D721Med (cell line): ENCODE measurements at places on chromosomes 2 and 18.

DNA sequence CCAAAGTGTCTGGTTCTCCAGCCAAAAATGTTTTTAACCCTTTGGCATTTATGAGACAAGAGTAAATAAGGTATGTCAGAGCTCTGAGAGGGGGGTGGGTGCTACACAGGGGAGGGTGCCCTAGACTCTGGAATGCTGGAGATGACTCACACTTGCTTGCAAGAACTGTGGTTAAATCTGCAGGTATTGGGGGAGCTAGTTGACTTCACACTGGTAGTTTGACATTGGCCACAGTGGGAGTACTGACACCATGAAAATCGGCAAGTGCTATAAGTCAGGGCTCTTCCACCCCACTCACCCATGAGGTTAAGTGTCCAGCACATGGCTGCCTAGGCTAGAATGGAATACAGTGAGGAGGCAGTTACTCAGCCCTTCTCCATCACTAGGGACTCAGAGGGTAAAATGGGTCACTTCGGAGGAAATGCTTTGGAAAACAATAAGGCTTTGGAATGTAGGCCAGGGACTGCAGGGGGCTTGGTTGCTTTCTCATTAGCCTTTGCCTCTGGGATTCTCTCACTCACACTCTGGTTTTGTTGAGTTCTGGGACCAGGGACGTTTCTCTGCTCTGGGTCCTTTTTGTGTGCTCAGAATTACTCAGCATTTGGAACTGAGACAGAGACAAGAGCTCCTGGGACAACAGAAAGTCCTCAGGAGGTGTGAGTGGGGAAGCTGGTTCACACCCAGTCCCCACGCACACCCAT is 91.6 kb downstream of the ACKR3 start:
- no peak for DNase-seq

- no peak for DNase-seq
These were observed 172 bp downstream of the PRKD3 start for GRCh38 chr2:37324536-37324785.

DNA sequence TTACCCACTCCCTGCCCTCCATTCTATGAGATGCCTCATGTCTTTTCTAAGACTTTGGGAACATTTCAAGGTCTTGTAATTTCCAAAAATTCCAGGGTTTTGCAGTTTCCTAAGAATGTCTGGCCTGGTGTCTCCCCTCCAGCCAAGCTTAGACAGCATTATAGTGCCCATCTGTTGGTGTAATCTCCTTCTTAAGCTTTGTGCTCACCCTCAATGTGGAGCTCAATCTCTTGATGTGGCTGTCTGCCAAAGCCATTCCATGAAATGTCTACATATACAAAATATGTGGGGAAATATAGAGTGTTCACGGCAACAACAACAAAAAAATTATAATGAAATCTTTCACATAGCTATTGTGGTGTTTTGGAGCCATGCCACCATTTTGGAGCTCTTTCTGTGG is 558.4 kb downstream of the PIK3C3 start:
- peak; percentile 23 for DNase-seq

- no peak for DNase-seq
These were observed 24.6 kb downstream of the GPR55 start for GRCh38 chr2:230900336-230900995.

DNA sequence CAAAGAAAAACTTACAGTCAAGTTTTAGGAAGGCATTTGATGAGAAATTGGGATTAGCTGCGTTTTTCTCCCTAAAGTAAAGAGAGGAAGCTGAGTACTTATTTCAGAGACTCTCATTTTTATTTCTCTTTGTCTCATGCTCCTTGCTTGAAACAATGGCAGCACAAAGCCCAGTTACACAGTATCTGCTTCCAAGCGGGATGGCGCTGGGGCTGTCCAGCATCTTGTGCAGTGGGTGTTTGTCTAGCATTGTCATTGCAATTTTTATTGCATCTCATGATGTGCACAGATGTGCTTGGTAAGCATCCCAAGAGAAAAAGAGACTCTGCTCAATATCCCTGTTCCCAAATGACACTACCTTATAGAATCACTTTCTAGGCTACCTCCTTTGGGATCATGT is 102.8 kb upstream of the ZNF521 start:
- no peak for DNase-seq

DNA sequence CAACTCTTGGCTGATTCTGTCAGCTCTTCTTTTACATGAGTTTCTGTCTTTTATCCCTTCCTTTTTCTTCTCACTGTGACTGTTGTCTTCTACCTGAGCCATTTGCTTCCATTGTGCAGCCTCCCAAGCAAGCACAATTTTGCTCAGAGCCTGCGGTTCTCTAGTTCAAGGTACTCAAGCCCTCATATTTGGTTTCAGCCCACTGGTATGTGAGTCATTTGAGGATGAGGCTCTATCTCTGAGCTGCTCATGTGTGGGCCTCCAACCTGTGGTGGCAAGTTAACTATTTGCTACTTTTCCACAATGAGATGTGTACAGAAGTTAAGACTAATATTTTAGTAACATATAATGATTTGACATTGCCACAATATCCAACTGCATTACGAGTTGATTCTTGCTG is 183.0 kb downstream of the PHLPP1 start:
- no peak for DNase-seq

GRCh38 chr18:63187791-63188460 is 131.6 kb downstream of the BCL2 start:
- DNase-seq, result no peak

DNA sequence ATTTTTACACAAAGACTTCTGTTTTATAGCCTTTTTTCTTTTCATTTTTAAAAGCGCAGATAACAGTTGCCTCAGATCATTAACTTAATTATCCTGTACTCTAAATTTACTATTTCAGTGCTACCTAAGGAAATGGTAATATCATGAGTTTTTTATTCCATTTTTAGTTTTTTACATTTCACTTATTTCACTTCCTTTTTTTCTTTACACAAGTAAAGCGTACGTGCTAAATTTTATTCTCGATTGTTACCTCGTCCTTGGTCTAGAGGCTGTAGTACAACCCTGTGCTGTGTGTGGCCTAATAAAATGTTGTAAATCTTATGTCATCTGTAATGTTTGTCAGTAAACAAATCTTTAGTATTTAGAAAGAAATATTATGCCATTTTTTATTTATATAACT is 49.2 kb downstream of the CRIM1 start:
- DNase-seq, result no peak

DNA sequence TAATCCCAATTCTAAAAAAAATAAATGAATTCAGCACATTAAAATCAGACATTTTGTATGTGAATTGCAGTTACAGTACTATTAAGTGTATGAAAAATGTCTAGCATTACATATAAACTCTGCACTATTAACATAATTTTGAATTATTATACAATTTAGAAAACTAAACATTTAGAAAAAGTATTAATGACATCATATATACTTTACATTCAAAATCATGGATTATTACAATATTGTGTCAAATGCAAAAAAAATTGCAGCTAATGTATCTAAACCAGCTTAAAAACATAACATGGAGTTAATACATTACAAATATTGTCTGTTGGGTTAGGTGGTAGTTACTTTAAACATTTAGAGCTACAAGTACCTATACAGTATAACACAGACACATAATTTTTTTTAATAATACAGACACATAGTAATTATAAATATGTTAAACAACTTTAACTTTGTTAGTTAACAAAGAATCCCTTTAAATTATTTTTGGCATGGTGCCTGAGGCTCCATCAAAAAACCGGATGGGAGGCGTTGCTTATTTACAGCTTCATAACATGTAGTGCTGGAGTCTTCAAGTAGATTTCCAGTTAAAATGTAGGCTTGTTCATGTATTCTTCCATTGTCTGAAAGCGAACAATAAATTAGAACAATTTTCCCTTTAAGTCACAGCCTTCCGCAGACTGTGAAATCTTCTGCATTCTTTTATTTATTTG is 79.1 kb downstream of the AP1S3 start:
- no peak for DNase-seq

DNA sequence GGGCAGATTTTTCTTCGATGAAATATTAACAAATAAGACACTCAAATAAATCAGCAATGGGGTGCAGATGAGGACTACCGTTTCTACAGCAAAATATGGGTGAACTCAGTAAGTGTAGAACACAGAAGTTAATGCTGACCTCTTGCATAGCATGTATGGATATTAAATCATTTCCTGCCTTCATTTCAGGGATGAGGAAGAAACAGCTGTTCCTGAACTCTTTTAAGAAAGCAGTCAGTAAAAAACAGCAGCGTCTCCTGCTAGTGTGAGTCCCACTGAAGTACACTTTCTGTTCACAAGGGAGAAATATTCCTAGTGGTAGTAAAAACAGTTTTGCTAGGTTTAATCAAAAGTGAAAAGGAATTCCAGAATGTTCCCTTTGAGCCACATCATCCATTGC is 379.0 kb downstream of the ZEB2 start:
- no peak for DNase-seq

- DNase-seq, result no peak
These were observed 12.9 kb upstream of the ETAA1 start for GRCh38 chr2:67384123-67384822.

GRCh38 chr2:219122202-219122980 is 38.2 kb downstream of the NHEJ1 start:
- no peak for DNase-seq

DNA sequence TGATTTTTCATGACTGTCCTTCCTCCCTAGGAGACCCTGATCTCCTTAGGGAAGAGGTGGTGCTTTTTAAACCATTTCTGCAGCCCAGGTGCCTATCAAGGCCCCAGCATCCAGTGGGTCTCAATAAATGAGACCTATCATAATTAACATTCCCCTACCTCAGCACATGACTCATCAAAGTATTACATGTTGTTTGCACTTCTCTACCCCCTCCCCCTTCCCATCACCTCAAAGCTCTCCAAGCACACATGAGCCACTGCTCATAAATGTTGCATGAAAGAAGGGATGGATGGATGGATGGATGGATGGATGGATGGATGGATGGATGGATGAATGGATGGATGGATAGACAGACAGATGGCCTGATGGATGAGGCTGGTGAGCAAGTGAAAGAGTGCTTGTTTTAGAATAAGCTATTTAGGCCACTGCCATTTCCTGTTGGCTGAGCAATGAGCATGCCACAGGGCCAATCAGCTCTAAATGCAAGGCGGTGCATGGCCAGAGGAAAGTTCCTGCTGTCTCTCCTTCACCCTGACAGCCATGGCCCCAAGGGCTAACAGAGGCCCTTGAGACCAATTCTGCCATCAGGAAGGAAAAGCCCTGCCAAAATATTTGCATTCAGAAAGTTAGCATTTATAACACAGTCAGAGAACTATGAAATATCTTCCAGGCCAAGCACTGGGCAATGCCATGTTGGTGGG is 20.9 kb upstream of the STEAP3 start:
- DNase-seq, result no peak

DNA sequence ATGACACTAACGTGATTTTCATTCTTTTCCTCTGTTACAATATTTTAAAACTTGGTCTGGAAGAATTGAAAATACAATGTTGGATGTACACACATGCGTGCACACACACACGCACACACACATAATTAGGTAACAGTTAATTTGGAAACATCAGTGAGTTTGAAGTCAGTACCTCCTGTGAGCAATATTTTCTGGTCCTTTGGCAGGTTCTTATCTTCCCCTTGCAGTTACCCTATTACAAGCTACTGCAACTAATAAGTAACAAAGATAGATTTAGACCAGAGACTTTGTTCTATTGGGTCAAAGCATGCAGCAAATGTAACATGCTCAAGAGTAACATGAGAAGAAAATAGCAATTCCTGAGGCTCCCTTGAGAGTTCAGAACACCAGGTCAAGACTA is 73.3 kb downstream of the ZNF385B start:
- no peak for DNase-seq

DNA sequence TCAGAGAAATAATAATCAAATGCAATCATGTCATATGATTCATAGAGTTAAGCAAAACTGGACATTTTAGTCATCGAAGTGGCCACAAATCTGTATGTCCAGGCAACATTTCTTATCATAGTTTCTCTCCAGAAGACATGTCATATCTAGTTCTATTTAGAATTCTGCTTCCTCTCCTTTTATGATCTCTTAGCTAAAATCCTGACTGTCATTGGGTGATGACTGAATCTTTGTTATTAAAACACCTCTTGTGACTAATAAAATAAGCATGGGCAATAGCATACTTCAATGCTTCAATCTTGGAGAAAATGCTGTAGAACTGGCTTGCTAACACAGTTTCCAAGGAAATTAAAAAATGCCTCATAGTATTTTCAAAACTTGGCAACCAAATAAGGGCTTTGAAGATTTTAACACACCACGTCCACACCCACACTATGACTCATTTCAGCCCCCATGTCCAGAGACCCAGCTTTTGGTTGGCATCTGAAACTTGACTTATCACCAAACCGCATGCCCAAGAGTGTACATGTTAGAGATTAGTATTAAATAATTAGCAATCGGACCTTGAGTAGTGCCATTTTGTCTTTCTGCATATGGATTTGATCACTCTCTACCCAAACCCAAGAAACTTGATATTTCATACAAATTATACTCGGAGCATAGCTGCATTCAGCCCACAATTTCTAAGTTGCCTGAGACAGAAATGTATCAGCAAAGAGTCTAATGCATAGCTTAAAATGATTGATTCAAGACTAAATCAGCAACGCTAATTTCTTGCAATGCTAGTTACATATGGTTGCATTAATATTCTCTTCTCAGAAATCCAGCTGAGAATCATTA is 106.5 kb upstream of the ETAA1 start:
- no peak for DNase-seq

DNA sequence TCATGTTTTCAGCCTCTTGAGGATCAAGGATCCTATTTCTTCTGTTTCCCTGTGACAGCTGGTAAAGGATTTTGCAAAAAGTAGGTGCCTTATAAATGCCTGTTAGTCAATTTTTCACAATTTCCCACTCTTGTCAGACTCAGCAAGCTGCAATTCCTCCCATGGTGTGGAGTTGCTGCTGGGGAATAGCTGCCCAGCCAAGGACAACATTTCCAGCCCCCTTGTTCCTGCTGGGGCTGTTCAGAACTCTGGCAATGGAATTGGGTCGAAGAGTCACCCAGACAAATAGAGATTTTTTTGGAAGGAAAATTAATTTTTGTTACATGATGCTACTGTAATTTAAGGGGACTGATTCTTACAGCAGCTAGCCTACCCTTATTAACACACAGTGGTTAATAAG is 43.7 kb downstream of the FSHR start:
- no peak for DNase-seq

GRCh38 chr2:56671973-56672569 is 488.3 kb downstream of the CCDC85A start:
- no peak for DNase-seq

DNA sequence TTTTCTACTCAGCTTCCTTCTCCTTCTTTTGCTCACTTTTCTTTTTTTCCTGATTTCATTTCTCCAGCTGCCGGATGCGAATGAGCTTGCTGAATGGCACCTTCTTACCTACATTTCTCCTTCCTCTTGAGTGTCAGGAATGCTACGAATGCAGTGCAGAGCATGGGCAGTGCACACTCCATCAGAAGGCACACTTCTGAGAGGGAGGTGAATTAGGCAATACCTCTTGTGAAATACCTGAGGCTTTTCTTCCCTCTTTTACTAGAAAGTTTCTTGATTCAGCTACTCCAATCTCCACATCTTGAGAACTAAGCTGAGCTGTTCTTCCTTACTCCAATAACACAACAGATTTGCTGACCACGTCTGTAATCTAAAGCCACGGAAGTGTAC is 51.1 kb downstream of the PLEKHM3 start:
- DNase-seq, result no peak
